ENCODE measurements at places on chromosomes 5 and 9.
A peak's percentile ranks its signal among the peaks of the same experiment; 100 is the strongest.

DNA sequence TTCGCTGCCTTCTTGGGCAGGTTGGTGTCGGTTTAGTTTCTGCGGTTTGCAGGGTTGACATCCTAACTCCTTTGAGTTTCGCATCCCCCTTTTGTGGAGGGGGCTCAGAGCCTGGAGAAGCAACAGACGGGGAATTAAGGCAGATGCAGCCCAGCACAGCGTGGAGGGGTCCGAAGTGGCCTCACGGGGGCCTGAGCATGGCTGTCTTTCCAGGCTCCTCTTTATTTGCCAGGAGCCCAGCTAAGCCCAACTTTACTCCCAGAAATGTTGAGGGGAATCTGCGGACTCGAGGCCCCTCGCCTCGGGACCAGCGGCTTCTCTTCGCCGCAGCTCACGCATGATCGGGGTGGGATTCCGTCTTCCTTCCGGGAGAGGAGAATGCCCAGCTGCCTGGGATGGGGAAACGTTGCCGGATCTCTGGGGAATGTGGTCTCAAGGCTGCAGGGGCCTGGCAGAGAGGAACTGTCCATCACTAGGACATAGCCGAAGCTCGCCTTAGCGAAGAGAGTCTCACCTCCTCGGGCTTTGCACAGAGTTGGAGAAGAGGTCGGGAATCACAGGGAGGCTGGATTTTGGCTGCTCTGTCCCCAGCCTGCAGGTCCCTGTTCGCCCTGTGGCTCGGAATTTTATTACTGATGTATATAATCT, 1.3 kb downstream of the RAI14 start:
- no peak for DNase-seq

DNA sequence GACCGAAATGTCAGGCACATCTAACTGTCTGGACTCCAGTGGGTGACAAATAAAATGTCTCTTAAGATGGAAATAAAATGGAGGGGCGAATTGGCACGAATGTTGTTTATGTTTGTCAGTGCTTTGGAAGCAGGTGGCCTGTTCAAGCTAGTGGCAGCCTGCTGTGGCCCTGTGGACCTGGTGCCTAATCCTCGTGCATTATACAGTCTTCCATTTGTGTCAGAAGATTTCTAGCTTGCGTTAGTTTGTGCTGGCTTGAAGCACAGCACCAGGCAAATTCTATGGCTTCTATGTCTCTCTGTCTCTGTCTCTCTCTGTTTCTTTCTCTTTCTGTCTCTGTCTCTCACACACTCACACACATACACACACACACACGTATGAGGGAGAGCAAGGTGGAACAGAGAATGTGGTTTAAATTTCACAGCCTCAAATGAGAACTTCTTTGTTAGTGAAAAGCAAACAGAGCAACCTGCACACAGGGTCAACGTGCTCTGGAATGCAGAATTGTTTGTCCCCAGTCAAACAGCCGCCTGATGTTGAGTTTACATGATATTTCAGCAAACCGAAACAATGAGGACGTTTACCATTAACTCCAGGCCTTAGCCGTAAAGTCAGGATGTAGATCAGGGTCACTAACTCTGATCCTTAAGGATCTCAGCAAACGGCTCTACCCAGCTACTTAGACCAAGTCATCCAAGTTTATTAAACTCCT, 39.0 kb upstream of the CD180 start:
- no peak for DNase-seq

DNA sequence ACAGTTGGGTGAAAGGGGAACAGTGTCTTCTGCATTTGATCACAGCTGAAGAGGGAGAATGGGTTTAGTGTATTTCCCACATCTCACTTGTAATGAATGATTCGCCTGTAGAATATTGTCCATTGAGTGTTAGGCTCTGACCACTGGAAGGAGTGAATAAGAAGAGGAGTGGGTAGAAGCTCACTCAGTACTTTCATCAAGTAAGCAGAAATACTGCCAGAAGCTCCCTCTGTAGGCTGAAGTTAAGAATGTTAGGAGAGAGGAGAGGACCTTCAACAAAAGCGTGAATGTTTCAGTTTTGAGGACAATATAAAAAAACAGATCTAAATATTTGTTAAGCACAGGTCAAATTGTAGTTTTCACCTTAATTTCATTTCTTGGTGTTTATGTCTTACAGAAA, 27.5 kb downstream of the FSD1L start:
- DNase-seq: no peak

GRCh38 chr5:111596705-111597104, 84.4 kb upstream of the STARD4 start:
- DNase-seq: no peak

DNA sequence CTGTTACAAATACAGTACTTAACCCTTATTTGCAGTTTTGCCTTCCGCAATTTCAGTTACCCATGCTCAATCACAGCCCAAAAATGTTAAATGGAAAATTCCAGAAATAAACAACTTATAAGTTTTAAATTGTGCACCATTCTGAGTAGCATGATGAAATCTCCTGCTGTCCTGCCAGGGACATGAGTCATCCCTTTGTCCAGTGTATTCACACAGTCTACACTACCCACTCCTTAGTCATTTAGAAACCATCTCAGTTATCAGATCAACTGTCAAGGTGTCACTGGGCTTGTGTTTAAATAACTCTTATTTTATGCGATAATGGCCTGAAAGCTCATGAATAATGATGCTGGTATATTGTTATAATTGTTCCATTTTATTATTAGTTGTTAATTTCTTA, 95.8 kb downstream of the PLCXD3 start:
- DNase-seq: no peak

DNA sequence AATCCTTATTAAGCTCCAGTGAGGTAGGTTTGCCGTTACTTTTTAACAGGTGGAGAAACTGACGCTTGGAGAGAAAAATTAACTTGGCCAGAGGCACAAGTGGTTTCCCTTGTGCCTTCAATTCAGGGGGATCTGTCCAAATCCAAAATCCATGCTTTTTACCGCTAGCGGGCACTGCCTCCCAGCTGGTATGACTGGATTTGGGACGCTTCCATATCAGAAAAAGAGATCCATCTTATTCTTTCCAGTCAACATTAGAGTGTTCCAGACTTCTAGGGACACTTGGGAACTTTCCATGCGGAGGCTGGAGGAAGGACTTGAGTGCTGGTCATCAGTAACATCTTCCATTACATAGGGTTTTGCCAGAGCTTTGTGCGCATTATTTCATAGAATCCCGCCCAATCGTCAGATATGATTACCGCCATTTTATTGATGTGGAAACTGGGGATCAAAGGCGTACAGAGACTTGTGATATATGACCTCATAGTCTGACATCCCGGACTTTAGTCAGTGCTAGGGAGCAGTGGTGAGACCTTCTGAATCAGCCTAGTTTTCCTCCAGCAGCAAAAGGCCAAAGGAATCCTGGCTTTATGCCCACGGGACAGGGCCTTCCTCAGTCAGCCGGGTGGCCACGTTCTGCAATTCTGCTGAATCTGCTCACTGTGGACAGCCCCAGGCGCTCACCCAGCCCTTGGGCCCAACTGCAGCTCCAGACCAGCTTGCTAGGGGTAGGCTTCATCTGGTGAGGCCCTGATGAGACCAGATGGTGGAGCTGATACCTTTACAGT, 1.1 kb upstream of the GNPDA1 start:
- no peak for DNase-seq

- no peak for DNase-seq
These were observed 53.9 kb downstream of the ZCCHC7 start for GRCh38 chr9:37174247-37174646.

DNA sequence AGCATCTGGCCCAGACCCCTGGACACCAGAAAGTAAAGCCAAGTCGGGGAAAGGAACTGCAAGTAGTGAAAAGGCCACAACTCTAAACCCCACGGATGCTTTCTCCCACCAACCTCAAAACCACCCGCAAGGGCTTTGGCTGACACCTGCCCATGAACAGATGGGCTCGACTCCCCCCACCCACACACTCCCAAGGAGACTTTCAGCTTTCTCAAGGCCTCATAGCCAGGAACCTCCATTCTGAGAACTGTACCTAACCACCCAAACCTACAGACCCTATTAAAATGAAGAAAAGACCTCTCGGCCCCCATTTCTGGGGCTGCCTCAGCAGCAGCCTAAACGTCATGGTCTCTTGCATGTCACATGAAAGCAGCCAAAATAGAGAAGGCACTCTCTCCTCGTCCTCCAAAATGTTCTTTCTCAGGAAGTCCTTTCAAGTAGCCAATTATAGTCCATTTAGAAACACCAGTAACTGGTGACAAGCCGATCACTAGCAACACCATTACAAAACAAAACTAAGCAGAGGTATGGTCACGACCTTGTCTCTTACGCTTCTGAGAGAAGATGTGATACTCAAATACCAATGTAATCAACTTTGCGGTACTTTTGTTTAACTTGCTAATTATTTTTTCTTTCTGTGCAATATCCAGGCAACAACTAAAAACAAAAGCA, 2.9 kb downstream of the B4GALT1 start:
- peak; percentile 62 for DNase-seq

GRCh38 chr9:95008151-95008771, 281.8 kb downstream of the AOPEP start:
- DNase-seq: no peak

GRCh38 chr5:73435759-73436534, 12.6 kb downstream of the FOXD1 start:
- DNase-seq: no peak

GRCh38 chr5:95221234-95221633, 63.7 kb downstream of the MCTP1 start:
- DNase-seq: no peak

DNA sequence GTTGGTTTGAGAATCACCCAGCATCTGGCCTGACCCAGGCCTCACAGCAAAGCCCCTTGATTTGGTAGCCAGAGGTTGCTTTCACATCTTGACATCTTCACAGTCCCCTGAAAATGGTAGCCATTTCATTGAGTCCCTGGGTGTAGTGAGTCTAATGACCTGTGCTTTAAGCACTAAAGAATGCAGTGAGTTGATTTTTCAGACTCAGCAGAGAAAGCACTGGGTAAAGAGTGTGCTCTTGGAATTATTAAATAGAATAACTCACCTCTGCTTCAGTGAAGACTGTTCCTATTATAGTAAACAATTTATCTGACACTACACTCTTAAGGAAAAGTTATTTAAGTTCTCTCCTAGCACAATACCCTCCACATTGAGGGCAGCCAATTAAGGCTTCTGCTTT, 56.2 kb downstream of the PTCD2 start:
- DNase-seq: no peak
